ENCODE measurements at places on chromosomes 7 and 10.

GRCh38 chr7:37832194-37832593 is 16.2 kb upstream of the NME8 start:
- DNase-seq = peak; percentile 81

GRCh38 chr7:3042861-3043489 is 692 bp downstream of the CARD11 start:
- DNase-seq = peak; percentile 81

DNA sequence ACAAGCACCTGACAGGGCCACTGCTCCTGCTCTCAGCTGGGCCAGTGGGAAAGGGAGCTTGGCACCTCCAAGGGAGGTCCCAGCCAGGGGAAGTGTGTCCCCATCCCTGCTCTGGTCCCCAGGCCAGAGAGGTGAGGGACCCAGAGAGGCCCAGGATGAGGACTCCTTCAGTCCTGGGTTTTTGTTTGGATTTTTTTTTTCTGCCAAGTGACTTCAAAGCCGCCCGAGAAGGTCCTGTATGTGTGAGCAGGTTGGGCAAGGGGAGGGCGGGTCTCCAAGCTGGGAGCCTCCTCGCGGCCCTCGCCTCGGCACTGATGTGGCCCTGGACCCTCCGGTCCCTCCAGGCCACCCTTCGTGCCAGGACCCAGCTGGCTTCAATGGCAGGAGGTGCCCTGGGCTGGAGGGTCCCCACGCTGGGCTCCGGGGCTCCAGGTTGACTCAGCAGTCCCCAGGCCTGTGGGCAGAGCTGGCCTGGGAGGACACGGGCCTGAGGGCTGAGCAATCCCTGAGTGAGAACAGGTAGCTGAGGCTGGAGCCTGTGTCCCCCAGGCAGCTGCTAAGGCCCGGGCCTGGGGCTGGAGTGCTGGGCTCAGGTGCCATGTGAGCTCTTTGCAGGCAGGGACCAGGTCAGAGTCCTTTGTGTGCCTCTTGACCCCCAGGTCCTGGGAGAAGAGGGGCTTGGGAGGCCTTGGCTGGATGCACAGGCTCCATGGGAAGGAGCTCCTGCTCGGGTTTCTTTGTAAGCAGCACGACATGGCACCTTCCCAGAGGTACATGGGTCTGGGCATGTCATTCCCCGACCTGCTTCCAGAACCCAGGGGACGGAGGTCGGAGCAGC is 140.6 kb downstream of the FAM53B start:
- DNase-seq = no peak

DNA sequence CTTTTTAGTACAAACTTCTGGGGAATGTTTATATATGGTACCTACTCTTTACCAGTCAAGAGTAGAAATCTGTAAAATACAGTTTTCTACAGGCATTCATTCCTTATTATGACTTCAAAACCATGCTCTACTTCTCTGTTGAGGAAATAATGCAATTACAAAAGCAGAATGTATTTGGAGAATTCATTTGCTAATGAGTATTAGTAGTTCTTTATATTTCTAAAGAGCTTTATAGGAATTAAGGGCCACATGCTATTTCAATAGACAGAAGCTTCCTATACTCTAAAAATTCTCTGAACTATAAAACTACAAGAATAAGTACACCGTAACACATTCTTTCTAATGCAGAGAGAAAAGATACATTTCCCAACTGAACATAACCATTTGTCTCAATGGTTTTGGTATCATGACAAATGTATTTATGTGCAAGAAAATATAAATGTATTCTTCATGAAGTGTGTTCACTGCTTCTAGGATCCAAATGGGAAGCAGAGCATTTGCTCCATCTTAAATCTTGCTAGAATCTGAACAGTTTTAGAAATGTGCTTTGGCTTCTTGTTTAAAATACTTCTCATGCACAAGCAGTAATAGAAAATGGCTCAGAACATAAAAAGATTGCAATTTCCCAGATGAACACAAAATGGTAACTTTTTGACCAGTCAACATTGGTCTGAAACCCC is 21.8 kb downstream of the CDK1 start:
- no peak for DNase-seq

- DNase-seq = no peak
These were observed 11.0 kb downstream of the TWIST1 start for GRCh38 chr7:19106241-19107080.

- no peak for DNase-seq
These were observed 1.0 kb downstream of the NKX2-3 start for GRCh38 chr10:99533496-99534449.

GRCh38 chr10:87935290-87936141 is 72.1 kb downstream of the PTEN start:
- DNase-seq = no peak

GRCh38 chr7:5043661-5044060 is 2.0 kb upstream of the RBAK start:
- no peak for DNase-seq

- DNase-seq = peak; percentile 75
These were observed 33.3 kb downstream of the GET4 start for GRCh38 chr7:909358-910329.

GRCh38 chr10:62492012-62492869 is 118.1 kb downstream of the ZNF365 start:
- peak; percentile 16 for DNase-seq

DNA sequence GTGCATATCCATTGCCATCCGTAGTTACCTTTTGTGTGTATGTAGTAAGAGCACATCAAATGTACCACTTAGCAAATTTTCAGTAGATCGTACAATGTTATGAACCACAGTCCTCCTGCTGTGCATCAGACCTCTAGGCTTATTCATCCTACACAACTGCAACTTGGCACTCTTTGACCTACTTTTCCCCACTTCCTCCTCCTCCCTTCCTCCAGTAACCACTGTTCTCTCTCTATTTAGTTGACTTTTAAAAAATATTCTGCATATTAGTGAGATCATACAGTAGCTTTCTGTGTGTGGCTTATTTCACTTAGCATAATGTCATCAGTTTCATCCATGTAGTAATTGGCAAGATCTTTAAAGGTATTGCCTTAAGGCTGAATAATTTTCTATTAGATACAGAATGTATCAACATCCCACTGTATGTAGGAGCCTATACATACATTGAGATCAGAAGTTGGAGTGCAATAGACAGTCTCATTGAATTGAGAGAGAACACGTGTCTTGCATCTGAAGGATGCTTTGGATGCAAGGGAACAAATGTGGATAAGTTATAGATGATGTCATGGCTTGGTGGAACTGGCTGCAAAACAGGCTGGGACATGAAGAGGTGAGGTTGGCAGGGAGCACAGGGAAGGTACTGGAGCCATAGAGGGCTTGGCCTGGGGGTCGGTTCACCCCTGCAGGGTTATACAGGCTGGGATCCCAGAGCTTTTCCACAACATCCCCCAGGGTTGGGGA is 83.0 kb upstream of the FAM180A start:
- no peak for DNase-seq

DNA sequence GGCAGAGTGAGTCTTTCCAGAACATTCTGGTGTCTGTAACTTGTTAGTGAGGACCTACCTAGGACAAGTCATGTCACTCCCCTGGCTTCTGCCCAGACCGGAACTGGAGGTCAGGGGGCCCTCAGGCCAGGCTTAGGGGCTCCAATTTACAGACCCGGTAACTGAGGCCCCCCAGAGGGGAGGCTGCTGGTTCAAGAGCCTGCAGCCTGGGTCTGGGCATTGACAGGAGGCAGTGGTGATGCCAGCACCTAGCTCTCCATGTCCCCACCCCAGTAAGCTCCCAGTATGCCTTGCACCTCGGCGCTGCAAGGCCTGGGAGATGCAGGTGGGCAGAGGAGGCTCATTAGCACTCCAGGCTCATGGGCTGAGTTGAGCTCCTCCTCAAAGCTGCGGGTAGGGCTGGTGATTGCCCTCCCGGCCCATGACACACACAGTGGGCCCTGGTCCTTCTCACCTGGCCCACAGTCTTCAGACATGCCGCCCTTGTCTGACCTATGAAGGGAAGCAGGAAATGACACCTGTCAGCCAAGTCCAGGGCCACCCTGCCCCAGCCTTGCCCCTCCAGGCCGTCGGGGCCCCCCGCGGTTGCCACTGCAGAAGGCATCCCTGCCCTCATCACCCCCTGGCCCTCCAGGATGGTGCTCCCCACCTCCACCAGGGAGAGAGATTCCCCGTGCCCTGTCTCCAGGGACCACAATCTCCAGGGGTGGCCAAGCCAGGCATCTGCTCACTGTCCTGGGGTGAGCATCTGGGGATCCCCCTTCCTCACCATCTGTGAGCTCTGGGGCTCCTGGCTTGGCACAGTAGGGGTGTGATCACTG is 88.3 kb upstream of the TMEM248 start:
- DNase-seq = no peak

GRCh38 chr10:30775779-30776591 is 146.4 kb upstream of the LYZL2 start:
- no peak for DNase-seq

GRCh38 chr7:28958235-28958979 is at the start of gene TRIL:
TSS of gene TRIL (minus strand) at chr7:28958330. CDS start at chr7:28958046, 284 bp downstream.
- DNase-seq = peak; percentile 94

GRCh38 chr7:1193593-1194424 is 33.8 kb upstream of the ZFAND2A start:
- no peak for DNase-seq

GRCh38 chr7:138755842-138756590 is 41.8 kb upstream of the TMEM213 start:
- DNase-seq = no peak

All from lower leg skin (tissue), 4 donors.